ENCODE measurements at places on chromosomes 4 and X.

DNA sequence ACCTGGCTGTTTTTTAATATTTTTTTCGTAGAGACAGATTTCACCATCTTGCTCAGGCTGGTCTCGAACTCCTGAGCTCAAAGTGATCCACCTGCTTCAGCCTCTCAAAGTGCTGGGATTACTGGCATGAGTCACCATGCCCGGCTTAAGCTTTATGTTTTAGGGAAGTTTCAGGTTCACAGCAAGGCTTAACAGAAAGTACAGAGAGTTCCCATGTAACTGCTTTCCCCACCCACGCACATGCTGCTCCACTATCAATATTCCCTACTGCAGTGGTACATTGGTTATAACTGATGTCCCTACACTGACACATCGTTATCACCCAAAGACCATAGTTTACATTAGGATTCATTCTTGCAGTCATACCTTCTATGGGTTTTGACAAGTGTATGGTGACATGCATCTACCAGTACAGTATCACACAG, 62.7 kb downstream of the PRPS1 start:
- no peak for DNase-seq

DNA sequence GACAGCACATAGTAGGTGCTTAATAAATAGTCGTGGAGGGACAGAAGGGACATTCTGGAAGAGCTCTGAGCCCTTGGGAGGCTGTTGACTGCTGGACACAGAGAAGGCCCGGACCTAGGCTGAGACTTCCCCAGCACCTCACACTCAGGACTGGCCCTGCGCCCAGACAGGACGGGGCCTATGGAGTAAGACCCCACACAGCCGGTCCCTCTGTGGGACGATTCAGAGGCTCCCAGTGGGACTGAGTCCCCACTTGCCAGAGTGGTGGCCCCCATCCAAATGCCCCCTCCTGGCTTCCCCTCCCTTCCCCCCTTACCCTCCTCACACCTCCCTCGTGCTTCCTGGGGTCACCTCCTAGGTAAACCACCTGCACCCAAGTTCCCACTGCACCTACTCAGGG, 8.9 kb downstream of the ABLIM2 start:
- no peak for DNase-seq

DNA sequence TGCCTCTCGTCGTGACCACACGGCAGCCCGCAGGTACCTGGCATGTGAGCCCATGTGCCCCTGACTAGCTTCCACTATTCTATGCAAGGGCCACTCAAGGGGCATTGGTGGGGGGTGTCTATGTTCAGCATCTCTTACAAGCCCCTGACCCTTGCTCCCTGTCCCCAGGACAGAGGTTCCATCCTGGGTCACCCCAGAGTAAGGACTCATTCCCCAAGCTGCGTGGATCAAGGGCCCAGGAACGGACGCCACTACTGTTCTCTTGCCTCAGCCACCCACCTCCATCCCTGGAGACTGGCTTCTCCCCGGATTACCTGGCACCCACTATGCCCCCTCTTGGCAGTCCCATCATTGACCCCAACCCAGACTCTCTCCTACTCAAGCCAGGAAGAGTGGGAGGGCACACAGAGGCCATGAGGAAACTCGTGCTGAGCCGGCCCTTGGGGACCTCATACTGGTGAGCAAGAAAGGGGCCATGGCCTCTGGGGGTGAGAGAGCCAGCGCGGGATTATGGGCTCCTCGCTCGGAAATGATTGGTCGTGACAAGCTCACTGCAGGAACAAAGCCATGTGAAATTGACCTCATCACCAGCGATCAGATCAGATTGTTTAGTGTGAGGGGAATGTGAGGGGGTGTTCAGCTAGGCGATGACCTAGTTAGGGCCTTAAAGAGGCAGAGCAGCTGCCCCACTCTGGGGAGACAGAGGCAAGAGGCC, 50.1 kb upstream of the PJA1 start:
- no peak for DNase-seq

DNA sequence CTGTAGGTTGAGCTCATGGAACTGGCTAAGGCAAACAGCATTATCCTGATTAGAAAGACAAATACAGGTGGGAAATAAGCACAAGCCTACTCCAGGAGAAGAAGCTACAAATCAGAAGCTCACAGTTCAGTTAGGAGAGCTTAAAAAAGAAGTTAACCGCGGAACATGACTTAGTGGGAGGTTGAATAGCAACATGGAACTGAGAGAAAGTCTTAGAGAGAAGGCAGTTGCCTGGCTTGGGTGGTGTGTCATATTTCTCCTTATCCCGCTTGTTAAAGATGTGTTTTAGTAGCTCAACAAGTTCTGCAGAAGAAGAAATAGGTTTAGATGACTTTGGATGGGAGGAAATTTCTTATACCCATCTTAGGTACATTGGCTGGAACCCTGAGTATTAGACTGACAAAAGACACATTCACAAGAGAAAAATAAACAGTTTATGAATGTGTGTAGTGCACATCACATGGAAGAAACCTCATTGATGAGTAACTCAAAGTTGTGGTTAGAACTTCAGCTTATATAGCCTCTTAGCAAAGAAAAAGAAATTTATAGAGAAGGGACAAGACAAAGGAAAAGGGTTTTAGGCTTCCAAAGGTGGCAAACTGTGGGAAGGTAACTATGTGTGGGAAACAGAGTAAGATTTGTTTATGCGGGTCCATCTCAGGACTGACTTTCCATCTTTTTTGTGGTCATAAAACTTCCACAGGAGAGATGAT, 37.4 kb upstream of the RXFP1 start:
- DNase-seq = no peak

DNA sequence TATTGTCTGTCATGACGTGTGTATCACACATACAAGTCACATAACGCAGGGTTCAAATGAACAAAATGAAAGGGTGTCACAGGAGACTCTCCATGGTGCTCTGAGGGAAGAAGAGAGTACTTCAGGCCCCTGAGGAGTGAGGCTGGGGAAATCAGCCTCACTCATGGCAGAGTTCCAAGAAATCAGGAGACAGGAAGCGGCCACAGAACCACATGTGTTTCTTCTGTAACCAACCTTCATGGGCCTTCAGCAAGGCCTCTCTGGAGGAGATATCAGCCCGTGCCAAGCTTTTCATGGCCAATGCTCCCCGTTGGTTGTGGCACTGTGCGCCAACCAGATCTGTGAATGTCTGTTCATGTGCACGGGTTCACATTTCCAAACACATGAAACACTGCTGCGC, 76.0 kb downstream of the NAT8L start:
- DNase-seq = no peak

DNA sequence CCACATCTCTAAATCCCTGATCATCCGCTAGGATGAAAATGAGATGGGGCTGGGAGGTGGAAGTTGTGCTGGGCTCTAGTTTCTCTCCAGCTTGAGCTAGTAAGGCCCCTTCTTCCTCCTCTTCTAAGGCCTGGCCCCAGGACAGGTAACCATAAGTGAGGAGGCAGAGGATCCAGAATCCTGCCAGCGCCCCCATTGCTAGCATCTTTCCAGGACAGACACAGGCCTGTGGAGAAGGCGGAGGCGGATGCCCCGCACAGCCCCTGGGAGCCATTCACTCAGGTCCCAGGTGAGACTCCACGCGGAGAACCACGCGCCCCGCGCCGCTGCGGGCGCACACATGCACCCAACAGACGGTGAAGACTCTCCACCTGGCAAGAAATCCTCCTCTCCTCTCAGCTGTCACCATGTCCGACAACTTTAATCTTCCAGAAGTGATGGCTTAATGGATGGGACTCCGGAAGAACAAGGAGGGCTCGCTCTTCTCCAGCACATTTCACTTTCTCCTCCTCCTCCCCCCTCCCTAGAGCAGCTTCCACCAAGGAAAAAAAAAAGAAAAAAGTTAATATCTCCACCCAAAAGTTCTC, 793 bp downstream of the ARSJ start:
- DNase-seq = no peak

DNA sequence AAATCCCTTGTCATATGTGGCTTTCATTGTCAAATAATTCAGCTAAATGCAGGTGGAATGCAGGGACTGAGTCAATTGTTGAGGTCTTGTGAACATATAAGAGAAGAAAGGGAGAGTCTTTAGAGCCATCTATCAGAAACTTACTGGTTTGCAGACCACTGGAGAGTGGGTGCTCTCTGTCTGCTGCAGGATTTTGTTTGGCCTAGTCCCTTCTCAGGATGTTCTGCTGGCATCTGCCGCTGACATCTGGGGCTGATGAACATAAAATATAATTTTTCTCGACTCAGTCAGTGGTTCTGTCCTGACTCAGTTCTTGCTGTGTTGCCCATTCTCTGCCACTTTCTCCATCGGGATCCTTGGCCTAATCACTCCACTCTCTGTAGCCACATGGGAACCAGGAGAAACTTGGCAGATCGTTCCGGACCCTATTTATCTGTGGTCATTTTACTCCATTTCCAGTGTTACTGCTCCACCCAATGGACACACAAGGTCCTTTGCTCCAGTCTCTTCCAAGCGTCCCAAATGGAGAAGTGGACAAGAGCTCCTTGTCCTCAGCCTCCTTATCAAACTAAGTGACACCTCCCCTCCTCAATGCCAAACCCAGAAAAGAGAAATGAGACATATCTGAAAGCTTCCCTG, 436.2 kb downstream of the FAT4 start:
- DNase-seq = no peak

DNA sequence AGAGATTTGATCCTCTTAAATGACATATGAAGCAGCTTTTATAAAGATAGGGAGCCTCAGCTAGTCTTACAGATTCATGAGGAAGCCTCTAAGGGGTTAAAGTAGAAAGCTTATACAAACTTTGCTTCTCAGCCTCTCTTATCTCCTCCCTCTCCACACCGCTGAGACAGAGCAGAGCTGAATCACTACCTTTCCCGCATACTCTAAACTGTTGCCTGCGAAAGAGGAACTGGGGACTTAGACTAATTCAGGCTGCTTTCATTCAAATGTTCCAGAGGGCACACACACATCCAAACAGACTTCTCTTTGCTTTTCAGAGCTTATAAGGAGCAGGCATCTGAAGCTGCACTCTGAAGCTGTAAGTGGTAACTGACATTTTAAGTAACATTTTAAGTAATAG, at the start of gene SERTM2:
Gene SERTM2 (plus strand): TSS at position 169 of the 400 bp plus-strand sequence. CDS start 7,213 bp downstream, outside the sequence.
- no peak for DNase-seq

- no peak for DNase-seq
Observed at GRCh38 chrX:112270991-112271390, 188.4 kb upstream of the TRPC5 start.

- no peak for DNase-seq
Observed at GRCh38 chrX:8520178-8520577, 55.5 kb downstream of the VCX3B start.

GRCh38 chrX:70132877-70133302, 357 bp upstream of the IGBP1 start:
- DNase-seq = no peak

GRCh38 chrX:87578978-87579377, 61.4 kb downstream of the KLHL4 start:
- no peak for DNase-seq

GRCh38 chr4:185079271-185079905, 61.1 kb downstream of the HELT start:
- no peak for DNase-seq

DNA sequence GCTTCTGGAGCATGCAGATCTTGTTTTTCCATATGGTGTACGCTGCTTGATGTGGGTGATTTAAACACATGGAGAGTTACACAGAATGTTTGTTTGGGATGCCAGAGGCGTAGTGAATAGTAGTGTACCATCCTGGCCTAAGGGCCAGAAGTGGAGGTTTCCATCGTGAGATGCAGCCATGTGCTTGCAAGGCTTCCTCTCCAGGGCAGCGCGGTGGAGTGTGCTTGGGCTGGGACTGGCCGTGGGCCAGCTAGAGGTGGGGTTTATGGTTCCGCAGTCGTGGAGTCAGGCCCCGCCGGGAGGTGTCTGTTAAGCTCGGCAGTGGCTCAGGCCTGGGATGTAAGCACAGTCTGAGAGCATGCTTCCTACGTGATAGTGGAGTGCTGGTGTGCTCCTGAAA, 14.0 kb downstream of the STOX2 start:
- no peak for DNase-seq

GRCh38 chr4:153247116-153247490, 42.9 kb downstream of the TRIM2 start:
- DNase-seq = no peak

GRCh38 chr4:84719115-84719514, 136.2 kb downstream of the CDS1 start:
- no peak for DNase-seq

DNA sequence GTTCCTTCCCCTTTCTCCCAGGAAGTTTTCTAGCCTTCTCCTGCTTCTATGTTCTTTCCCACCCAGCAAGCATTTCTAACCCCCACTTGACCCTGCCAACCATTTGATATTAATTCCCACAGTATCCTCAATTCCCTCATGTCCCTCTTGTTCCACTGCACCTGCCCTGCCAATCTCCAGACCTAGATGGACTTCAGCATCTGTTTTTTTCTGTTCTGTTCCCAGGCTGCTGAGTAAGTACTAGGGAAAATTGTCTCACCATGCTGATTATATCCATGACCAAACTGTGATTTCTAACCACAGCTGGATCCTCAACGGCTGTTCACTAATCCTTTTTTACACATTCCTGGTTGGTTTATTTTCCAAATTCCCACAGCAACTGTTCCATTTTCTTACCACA, 37.7 kb downstream of the CLCN5 start:
- DNase-seq = no peak

DNA sequence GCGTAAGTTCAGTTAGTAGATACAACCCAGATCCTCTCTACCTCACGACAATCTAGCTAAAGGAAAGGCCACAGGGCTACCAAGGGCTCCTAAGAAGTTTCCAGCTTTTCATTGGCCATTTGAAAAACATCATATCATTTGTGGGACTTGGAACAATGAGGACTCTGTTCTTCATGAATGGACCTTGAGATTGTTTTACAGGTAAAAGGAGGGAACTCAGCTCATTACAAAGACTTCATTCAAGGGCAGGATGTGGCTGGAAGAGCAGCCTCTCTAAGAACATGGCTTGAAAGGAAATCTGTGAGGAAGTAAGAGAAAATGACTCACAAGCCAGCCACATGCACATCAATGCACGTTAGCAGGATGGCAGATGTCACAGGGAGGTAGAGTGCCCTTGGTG, 105.9 kb upstream of the SLC7A11 start:
- DNase-seq = no peak

- no peak for DNase-seq
Observed at GRCh38 chr4:15043226-15043625, 40.9 kb downstream of the CPEB2 start.

DNA sequence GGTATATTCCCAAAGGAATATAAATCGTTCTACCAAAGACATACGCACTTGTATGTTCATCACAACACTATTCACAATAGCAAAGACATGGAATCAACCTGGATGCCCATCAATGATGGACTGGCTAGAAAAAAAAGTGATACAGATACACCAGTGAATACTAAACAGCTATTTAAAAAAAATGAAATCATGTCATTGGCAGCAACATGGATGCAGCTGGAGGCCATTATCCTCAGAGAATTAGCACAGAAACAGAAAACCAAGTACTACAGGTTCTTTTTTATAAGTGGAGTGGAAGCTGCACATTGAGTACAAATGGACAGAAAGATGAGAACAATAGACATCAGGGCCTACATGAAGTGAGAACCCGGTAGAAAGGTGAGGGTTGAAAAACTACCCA, 81.4 kb downstream of the ANTXR2 start:
- no peak for DNase-seq

DNA sequence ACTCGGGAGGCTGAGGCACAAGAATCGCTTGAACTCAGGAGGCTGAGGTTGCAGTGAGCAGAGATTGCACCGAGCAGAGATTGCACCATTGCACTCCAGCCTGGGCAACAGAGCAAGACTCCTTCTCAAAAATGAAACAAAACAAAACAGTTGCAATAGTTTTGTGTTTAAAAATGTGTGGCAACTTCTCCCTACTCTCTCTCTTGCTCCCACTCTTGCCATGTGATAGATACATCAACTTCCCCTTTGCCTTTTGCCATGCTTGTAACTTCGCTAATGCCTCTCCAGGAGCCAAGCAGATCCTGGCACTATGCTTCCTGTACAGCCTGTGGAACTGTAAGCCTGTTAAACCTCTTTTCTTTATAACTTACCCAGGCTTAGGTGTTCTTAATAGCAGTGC, 52.5 kb upstream of the INTU start:
- no peak for DNase-seq
